ENCODE measurements at places on chromosomes 3 and 15. TPM values are rescaled to one million over a fixed set of nuclear protein-coding genes. Genes with fewer than 3 reads are reported as not detected.

DNA sequence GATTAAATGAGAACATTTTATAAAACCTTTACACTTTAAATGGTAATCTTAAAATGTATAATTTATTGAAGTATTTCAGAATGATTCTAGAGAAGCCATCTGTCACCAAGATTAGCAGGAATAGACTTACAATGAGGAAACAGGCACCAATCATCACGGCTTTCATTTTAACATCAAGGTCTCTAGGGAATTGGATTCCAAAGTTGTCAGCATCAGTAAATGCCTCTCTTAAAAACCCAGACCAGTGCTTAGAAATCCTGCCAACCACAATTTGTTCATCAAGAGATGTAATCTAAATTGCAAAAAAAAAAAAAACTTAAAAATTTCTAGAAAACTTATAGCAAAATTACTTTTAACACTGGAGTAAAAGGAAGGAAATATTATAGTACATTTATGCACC is 20.3 kb downstream of the PLSCR2 start:
- DNase-seq, result no peak
- no peaks in the 10 kb centered on the region for H3K27me3 ChIP-seq
- no peaks in the 10 kb centered on the region for H3K36me3 ChIP-seq
- no peaks in the 10 kb centered on the region for H3K4me1 ChIP-seq
- no peak overlapping the region for H3K4me3 ChIP-seq

- H3K4me3 ChIP-seq, result no peak overlapping the region
- H3K27me3 ChIP-seq, result no peaks in the 10 kb centered on the region
- H3K36me3 ChIP-seq, result peaks cover 14% of the 10 kb centered on the region
- peaks cover 7% of the 10 kb centered on the region for H3K4me1 ChIP-seq
Measured at GRCh38 chr3:136712941-136713340, 39.2 kb downstream of the STAG1 start.

GRCh38 chr3:167882057-167882667 is 146.6 kb downstream of the SERPINI1 start:
- no peaks in the 10 kb centered on the region for H3K36me3 ChIP-seq
- no peak overlapping the region for H3K27ac ChIP-seq
- H3K27me3 ChIP-seq, result peaks cover 28% of the 10 kb centered on the region
- peaks cover 2% of the 10 kb centered on the region for H3K4me1 ChIP-seq
- no peak for DNase-seq
- no peak overlapping the region for H3K4me3 ChIP-seq

DNA sequence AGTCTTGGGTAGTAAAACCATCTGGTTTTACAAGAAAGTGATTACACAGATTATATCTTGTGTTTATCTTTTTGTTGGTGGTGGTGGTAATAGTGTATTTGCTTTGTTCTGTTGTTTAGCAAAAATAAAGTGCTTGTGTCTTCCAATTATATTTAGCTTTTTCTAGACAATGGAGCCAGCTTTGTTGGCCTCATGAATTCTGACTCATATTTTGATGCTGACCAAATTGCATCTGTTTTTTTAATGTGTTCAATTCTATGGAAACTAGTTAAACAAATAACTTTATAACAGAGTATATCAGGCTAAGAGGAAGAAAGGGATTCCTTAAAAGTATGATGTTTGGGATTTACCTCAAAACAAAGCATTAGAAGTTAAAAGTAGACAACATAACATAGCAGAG is 69.3 kb upstream of the BFSP2 start:
- no peak for DNase-seq
- peaks cover 8% of the 10 kb centered on the region for H3K27me3 ChIP-seq
- H3K4me1 ChIP-seq, result no peaks in the 10 kb centered on the region

DNA sequence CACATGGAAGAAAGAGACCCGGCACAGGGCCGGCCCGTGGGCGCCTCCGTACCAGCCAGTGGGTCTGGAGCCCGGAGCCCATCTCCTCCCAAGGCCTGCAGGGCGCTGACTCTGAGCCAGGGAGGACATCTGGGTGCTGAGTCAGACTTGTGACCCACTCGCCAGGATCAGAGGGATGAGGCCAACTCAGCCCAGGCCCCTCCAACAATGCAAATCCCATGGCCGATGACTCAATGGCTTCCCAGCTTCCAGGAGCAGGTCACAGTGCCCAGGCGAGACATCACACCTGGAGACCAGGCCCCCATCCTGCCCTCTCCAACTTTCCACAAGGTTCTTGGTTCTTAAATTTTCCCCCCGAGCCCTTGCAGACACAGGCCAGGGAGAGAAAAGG is 95.1 kb downstream of the LRIG1 start:
- no peaks in the 10 kb centered on the region for H3K4me1 ChIP-seq
- peaks cover 23% of the 10 kb centered on the region for H3K36me3 ChIP-seq
- H3K27ac ChIP-seq, result no peak overlapping the region
- DNase-seq, result no peak
- H3K27me3 ChIP-seq, result no peaks in the 10 kb centered on the region

Gene AMIGO3
- 0.28 TPM for total RNA-seq

DNA sequence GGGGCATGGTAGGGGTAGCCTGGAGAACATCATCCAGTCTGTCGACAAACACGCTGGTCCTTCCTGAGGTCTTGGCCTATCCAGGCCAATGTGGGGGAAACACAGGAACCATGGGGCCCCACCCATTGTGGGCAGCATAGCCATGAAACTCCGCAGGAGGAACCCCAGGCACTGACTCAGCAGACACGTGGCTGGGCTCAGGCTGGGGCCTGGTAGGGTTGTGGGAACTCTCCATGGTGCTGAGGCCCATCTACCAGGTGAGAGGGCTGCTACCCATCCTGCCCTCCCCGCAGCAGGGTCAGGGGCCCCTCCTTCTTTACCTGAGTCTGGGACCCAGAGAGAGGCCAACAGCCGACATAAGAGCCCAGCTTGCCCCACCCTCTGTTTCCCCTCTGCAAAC is 22.6 kb upstream of the CACNA2D2 start:
- no peak overlapping the region for H3K27ac ChIP-seq
- peaks cover 17% of the 10 kb centered on the region for H3K27me3 ChIP-seq
- H3K36me3 ChIP-seq, result no peaks in the 10 kb centered on the region
- DNase-seq, result peak; percentile 81
- H3K4me3 ChIP-seq, result no peak overlapping the region

DNA sequence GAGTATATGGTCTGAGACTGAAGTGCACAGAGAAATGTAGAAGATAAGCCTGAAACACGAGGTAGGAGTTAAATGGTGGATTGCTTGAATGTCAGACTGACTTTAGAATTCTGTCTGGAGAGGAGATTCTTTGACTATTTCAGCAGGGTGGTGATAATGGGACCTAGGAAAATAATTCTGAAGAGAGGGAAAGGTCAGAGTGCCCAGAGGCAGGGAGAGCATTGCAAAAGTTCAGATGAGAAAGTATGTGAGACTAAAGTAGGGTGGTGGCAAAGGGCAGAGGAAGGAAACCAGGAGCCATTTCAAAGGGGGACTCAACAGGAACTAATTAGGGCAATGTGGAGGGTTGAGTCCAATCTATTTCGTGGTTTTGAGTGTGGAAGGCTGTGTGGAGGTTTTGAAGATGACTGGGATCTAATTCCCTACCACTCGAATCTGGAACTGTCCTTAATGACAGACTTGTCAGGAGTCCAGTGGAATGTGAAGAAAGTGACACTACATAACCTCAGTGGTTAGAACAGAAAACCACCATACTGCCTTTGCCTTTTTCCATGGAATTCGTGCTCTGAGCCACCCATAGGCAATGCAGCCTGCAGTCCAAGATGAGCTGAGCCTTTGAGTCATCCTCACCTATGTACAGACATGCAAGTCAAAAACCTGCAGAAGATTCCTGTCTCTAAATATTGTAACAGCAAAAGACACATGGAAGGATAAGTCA is 16.1 kb downstream of the CPOX start:
- H3K4me1 ChIP-seq, result peaks cover 57% of the 10 kb centered on the region
- H3K4me3 ChIP-seq, result no peak overlapping the region
- no peaks in the 10 kb centered on the region for H3K27me3 ChIP-seq
- no peak for DNase-seq
- H3K27ac ChIP-seq, result no peak overlapping the region

- peaks cover 23% of the 10 kb centered on the region for H3K27me3 ChIP-seq
- H3K27ac ChIP-seq, result no peak overlapping the region
- DNase-seq, result no peak
- H3K4me1 ChIP-seq, result no peaks in the 10 kb centered on the region
Measured at GRCh38 chr3:40321818-40322217, 12.3 kb downstream of the EIF1B start.

Gene RPL32
- 1,634 TPM for total RNA-seq

DNA sequence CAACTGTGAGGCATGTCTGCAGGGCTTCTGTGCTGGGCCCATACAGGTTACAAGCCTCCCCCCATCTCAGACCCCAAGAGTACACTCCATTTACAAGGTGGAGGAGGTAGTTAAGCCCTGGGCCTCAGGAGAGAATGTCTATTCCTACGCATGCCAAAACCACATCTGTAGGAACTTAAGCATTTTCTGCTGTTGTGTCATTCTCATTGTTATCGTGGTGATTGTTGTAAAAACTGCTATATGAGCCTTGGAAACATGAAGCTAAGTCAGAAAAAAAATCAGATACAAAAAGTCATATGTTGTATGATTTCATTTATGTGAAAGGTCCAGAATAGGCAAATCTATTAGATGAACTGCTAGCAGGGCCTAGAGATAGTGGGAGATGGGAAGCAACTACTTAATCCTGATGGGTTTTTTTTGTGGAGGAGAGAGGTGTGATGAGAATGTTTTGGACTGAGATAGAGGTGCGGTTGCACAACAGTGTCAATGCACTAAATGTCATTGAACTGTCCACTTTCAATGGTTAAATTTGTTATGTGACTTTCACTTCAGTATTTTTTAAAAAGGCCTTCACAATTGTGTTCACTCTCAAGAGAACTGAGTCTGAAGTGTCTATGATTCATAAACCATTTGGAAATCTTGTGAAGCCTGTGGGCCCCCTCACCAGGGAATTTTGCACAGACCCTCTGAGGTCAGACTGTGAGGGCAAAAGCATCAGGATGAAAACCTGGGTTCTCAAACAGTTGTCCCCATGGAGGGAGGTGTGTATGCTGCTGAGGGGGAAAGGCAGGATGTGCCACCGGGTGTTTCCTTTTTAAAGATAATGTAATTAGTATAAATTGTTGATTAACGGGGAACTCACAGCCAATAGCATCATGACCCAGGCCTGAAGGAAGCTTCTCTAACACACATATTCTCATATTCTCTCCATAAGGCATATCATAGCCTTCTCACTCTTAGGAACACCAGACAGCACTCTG is 3.2 kb downstream of the RTP3 start:
- H3K27me3 ChIP-seq, result peaks cover 3% of the 10 kb centered on the region
- no peak overlapping the region for H3K27ac ChIP-seq
- no peaks in the 10 kb centered on the region for H3K36me3 ChIP-seq
- H3K4me3 ChIP-seq, result no peak overlapping the region

DNA sequence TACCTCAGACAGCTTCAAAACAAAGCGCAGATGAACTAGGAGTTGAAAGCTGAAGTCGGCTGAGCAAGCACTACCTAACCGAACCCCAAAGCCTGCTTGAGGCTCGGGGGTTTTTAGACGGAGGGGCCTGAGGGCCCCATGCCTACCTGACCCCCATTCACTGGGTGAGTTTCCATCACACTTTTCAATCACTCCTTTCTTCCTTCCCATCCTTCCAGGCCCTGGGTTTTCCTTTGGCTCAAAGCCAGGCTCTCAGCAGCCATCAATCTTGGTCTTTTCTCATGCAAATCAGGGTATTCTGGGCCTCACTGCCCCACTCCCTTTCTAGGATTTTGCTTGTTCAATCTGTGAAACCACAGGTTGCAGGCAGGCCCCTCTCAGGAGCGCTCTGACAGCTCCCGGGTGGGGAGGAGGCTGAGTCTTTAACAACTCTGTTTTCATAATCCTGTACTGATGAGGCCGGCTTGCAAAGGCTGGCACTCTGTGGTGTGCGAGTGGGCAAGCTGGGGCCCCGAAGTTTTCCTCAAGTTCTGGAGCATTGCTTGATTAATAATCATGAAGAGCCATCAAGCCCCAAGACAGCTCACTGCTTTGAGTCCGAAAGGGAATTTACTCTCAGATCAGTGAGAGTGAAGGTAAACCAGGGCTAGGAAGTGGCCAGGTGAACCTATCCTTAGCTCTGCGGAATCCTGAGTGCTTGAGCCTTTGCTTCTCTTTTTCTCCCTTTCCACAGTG is 97.6 kb downstream of the FRMD4B start:
- H3K4me3 ChIP-seq, result peak overlapping the region; percentile 28
- peaks cover 3% of the 10 kb centered on the region for H3K27me3 ChIP-seq
- peaks cover 2% of the 10 kb centered on the region for H3K36me3 ChIP-seq
- H3K27ac ChIP-seq, result peak overlapping the region; percentile 46
- peaks cover 24% of the 10 kb centered on the region for H3K4me1 ChIP-seq

- peak overlapping the region; percentile 92 for H3K27ac ChIP-seq
- DNase-seq, result peak; percentile 66
- peaks cover 20% of the 10 kb centered on the region for H3K36me3 ChIP-seq
- no peaks in the 10 kb centered on the region for H3K27me3 ChIP-seq
Measured at GRCh38 chr3:197736010-197736490, 654 bp downstream of the RUBCN start.

- H3K27ac ChIP-seq, result no peak overlapping the region
- no peak for DNase-seq
- no peaks in the 10 kb centered on the region for H3K36me3 ChIP-seq
- H3K27me3 ChIP-seq, result no peaks in the 10 kb centered on the region
- no peak overlapping the region for H3K4me3 ChIP-seq
Measured at GRCh38 chr3:54510506-54510905, 388.2 kb downstream of the CACNA2D3 start.

Gene SLC22A13
- total RNA-seq, result 0.25 TPM

Gene TLR9
- 0.55 TPM for total RNA-seq

DNA sequence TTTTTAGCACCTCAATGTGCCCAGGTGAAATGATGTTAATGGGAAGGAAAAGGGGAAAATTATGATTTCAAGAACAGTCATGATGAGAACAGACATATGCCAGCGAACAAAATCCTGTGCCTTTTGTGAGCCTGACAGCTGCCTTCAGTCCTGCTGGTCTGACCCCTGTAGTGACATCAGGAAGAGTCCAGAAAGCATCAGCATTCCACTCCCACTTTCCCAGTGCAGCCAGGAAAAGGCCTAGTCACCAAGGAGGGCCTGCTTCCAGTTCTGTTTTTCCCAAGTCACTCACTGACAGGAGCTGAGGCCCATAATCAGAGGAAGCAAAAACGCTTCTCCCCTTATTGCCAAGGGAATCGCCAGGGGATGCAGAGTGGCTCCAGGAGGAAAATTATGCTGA is 218.4 kb downstream of the ABHD5 start:
- H3K27me3 ChIP-seq, result peaks cover 3% of the 10 kb centered on the region
- DNase-seq, result no peak
- no peaks in the 10 kb centered on the region for H3K36me3 ChIP-seq
- no peak overlapping the region for H3K27ac ChIP-seq

Data from activated CD4-positive, alpha-beta memory T cell treated with anti-CD3 and anti-CD28 coated beads, Interleukin-2, amount 10 ng/mL, durations not matched to agents 7 days and 5 days (primary cell).